ENCODE measurements at places on chromosomes 5 and 9. TPM values are rescaled to one million over a fixed set of nuclear protein-coding genes. Genes with fewer than 3 reads are reported as not detected.

DNA sequence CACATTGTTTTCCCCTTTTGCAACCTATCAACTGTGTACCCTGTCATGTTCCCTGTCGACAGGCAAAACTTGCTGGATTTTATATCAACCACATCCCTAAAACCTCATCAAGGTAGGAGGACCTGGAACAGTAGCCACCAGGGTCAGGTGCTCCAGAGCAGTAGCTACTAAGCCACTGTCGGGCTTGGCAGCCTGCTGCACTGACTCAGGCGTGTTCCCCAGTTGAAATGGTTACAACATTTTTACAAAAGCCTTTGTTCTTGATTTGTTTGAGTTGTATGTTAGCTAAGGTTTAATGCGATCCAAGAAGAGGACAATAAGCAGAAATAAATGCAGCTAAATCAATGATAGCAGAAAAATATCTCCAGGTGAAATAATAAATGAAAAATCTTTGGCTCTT lies 407.4 kb upstream of the TLE4 start:
- H3K27me3 ChIP-seq, result peaks cover 4% of the 10 kb centered on the region
- no peak for DNase-seq
- H3K36me3 ChIP-seq, result no peaks in the 10 kb centered on the region
- no peak overlapping the region for H3K27ac ChIP-seq

- no peak overlapping the region for H3K27ac ChIP-seq
- H3K27me3 ChIP-seq, result no peaks in the 10 kb centered on the region
- H3K4me1 ChIP-seq, result peaks cover 22% of the 10 kb centered on the region
- no peaks in the 10 kb centered on the region for H3K36me3 ChIP-seq
- H3K4me3 ChIP-seq, result no peak overlapping the region
These were observed 8.0 kb downstream of the MTAP start for GRCh38 chr9:21810388-21810787.

- no peak overlapping the region for H3K27ac ChIP-seq
- DNase-seq, result no peak
- H3K27me3 ChIP-seq, result peaks cover 3% of the 10 kb centered on the region
- H3K36me3 ChIP-seq, result no peaks in the 10 kb centered on the region
- no peak overlapping the region for H3K4me3 ChIP-seq
These were observed 9.0 kb upstream of the FAF2 start for GRCh38 chr5:176438959-176439757.

- H3K4me3 ChIP-seq, result peak overlapping the region; percentile 83
- peak overlapping the region; percentile 85 for H3K27ac ChIP-seq
- DNase-seq, result peak; percentile 42
- H3K36me3 ChIP-seq, result peaks cover 3% of the 10 kb centered on the region
- peaks cover 3% of the 10 kb centered on the region for H3K27me3 ChIP-seq
These were observed 27.9 kb downstream of the PCDH1 start for GRCh38 chr5:141850244-141850768.

DNA sequence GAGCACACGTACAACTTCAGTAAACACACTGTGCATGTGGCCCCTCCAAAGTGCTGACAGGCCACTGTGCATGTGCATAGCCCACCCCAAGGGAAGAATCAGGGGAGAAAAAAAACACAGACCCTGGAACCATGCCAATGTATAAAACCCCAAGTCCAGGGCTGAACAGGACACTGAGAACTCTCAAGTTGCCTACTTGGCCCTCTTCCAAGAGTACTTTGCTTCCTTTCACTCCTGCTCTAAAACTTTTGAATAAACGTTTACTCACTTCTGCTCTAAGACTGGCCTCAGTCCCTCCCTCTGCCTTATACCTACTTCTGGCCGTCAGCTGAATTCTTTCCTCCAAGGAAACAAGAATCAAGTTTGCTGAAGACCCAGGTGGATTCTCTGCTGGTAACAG lies 77.7 kb upstream of the NFIB start:
- no peak overlapping the region for H3K27ac ChIP-seq
- DNase-seq, result no peak
- H3K4me3 ChIP-seq, result no peak overlapping the region
- no peaks in the 10 kb centered on the region for H3K36me3 ChIP-seq

The C9 gene
- not detected for polyA plus RNA-seq

The ACOT12 gene
- polyA plus RNA-seq, result not detected
